IPS DF 6.9 (cell line): ENCODE measurements at places on chromosomes 7 and 10.

DNA sequence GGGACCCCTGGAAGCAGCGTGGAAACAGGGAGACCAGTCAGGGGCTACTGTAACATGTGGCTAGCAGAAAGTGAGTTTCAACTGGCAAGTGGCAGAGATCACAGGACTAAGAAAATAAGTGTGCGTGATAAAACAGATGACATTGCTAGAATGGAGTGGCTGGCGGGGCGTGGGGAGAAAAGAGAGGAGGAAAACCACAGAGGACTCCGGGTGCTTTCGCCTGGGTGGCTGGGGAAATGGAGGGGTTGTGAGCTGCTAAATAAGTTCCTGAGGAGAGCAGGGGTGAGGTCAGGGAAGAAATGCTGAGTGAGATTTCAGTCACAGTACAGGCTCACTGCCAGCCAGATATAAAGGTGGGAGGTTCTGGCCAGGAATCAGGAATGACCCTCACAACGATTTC lies 166.9 kb downstream of the MYOF start:
- no peak for DNase-seq

DNA sequence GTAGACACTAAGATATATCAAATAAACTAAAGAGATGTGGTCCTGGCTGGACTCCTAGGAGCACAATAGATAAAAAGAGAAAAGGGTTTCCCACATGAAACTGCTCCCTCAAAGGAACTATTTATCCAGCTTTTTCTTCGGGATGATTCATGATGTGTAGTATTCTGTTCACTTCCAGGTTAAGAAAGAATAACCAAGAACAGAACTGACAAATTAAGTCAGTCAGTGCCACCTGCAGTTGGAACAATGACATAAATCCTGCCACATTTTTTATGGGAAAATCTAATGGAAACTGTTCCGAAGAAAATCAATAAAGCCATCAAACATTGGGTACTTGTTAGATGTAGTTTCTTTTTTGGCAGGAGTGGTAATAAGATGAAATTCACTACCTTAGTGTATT lies 87.1 kb downstream of the POLR1F start:
- no peak for DNase-seq

GRCh38 chr7:141575654-141576448 lies 24.6 kb downstream of the AGK start:
- no peak for DNase-seq

GRCh38 chr7:69700331-69700730 lies 102.1 kb downstream of the AUTS2 start:
- no peak for DNase-seq

DNA sequence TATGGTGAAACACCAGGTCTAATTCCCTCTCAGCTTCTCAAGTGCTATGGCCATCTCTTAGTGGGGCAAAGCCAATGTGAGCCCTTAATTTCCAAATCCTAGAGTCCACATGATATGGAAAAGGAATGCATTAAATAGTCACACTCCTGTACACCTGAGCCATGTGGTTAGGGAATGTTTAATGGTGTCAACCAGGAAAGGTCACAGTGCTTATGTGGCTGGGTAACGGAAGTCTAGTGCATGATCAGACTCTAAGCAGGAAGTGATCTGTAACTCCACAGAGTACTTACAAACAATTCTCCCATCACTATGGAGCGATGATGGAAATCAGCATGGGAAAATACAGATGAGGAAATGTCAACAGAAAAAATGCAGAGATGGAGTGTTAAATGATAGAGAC lies 148.8 kb downstream of the MAGI2 start:
- no peak for DNase-seq

GRCh38 chr10:18556522-18557147 lies 94.8 kb downstream of the NSUN6 start:
- no peak for DNase-seq

DNA sequence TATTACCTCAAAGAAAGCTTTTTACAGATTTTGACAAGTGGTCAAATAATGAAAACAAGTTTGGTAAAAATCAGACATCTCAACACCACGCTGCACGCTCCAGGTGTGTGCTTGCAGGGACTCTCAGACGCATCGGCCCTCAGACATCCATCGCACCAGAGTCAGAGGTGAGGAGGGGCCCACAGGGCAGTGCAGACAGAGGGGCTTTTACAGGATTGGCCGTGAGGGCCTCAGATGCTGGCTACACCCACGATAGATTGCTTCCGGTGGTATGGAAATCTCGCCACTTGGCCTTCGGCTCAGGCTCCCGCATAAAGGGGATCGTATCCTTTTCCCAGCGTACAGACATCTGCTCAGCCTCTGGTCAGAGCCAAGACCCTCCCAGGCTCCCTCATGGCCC lies 72.1 kb downstream of the TCERG1L start:
- no peak for DNase-seq

- no peak for DNase-seq
Measured at GRCh38 chr7:22657479-22657878, 69.5 kb upstream of the IL6 start.

- DNase-seq: no peak
Measured at GRCh38 chr7:34157137-34157536, 251.8 kb downstream of the BMPER start.

- no peak for DNase-seq
Measured at GRCh38 chr7:47498229-47499056, 83.5 kb downstream of the TNS3 start.

GRCh38 chr10:44366941-44367630 lies 17.8 kb downstream of the CXCL12 start:
- no peak for DNase-seq

DNA sequence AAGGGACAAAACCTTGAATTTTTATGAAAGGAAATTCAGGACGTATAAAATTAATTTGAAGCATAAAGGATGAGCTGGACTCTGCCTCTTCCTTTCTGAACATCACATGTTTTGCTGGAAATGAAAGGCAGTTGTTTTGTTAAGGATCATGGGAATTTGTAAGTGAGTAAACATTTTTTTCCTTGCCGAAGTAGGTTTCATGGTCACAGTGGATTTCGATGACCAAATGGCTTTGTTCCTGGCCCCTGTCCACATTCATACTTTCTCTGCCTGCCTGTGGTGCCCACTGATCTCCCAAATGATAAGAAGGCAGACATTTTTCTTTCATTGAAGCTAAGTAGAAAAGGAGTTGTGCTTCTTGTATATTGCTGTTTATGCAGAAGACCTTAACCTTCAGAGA lies 104.2 kb downstream of the ARID5B start:
- DNase-seq: no peak

DNA sequence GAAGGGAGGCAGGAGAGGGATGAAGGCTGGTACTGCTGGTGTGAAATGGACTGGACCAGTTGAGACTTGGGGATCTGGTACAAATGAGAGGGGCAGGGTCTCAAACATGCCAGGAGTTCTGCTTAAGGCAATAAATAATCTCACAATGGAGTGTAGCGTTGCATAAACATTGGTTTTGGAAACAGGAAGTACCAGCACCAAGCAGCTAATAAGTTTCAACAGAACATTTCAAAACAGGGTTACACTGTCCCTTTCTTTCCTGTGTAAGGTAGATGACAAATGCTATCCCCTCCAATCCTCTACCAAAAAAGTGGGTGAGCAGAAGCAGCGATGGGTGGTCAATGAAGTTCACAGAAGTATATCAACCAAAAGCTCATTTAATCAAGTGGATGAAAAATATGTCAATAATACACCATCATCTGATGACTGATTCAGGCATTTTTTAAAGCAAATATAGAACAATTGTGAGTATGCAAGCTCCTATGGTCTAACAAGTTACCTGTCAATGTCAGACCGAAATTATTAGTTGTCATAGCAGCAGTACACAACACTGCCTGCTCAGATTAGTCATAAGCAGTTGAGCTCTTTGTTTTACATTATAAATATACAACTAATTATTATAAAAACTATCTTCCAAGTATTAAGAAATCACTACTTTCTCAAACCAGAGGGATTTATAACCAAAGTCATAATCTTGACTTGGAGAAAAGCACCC lies 220.0 kb downstream of the FAM107B start:
- DNase-seq: no peak

DNA sequence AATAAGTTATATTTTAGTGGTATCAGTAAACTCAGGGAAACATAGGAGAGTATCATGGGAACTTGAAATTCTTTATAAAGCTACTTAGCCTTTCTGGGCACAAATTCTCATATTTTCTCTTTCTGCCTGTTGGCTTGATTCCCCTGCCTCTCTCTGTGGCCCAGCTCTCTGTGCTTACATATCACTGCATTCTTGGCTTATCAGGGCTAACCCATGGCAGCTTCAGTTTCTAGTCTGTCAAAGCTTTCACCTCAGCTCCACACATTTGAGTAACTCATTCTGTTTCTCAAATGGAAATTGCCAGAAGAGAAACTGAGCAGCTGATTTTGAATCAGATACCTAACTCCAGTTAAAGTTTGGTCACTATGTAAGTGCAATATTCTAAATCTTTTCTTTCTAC lies 713.1 kb downstream of the DNAJB9 start:
- DNase-seq: no peak

- no peak for DNase-seq
Measured at GRCh38 chr7:39623732-39624441, 515 bp downstream of the RALA start.

- DNase-seq: no peak
Measured at GRCh38 chr7:151057506-151057988, at the start of gene CDK5. Gene CDK5 (minus strand): TSS chr7:151057897. CDS start chr7:151057848, 49 bp downstream.

DNA sequence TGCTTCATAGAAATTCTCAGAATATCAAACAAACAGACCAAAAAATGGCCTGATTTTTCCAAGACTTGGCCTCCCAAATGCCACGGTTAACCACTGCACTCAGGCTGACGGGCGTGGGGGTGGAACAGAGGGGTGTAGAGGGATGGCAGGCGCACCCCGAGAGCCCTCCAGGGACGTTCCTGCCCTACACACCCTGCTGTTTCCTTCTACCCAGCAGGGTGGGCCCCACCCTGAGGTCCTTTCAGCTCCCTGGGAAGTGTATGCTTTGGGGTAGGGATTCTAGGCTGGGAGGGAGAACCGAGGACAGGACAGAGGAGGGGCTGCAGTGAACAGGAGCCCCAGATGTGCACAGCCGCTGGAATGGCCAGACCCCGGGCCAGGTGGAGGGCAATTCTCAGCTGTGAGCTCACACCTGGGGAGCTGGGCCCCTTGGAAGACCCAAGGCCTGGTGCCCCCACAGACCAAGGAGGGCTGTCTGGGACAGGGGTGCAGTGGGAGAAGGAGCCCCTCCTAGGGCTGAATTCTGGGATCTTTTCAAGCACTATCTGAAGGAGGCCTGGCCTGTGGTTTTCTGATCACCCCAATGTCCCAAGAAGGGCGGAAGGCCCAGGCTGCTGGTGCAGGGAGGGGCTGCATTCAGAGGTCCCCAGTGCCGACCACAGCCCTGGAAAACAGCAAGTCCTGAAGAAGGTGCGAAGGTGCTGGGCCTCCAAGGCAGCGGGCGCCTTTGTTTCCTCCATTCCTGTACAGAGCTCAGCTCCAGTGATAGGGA lies 32.9 kb upstream of the INPP5A start:
- DNase-seq: no peak

DNA sequence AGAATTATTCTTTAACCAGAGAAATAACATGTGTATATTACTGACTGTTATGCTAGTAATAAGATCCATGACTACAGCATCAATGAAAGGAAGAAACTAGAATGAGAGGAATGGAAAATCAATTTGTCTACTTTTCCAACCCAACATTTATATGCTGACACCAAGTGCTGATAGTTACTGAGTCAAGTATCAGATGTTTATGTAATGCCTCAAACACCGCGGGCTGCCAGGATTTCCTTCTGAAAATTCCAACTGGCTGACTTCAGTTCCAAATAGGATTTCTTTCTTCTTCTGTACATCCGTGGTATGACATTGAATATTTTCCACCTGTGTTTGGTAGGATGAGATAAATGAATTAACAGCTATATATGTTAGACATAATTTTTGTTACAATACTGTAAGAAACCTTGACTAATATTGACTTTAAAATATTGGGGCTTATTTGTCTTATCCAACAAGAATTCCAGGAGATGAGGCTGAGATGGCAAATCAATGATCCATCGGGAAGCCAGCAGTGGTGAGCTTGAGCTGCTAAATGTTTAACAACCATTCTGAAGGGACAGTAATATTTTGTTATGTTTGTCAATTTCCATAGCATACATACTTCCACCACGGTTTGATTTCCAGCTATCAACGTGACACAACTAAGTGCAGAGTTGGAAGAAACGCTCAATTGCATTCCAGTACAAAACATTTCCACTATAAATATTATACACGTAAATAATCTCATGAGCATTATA lies 435.2 kb upstream of the AUTS2 start:
- DNase-seq: no peak

- no peak for DNase-seq
Measured at GRCh38 chr10:14403359-14403758, 72.6 kb upstream of the FRMD4A start.

- no peak for DNase-seq
Measured at GRCh38 chr10:23060918-23061317, 34.5 kb upstream of the MSRB2 start.

- DNase-seq: no peak
Measured at GRCh38 chr10:29685506-29685905, 50.7 kb upstream of the SVIL start.

DNA sequence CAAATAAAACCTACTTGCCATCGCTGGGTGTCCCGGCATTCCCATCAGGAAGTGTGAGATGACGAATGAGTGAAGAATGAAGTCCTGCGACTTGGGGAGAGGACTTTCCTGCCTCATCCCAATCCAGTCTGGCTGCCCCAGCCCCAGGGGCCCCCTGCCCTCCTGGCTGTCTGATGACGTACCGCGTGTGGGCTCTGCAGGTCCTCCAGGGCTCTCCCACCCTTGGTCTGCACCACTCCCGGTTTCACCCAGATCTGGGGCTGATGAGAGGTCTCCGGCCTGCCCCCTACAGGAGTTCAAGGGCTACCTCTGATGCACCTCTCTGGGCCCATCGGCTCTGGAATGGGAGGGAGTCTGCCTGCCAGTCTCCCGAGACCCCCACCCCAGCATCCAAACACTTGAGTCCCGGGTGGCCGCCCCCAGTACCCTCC lies 9.8 kb downstream of the ATP6V1F start:
- DNase-seq: no peak

- no peak for DNase-seq
Measured at GRCh38 chr10:115125505-115125904, 32.3 kb downstream of the ATRNL1 start.

- DNase-seq: no peak
Measured at GRCh38 chr7:112995059-112995824, 91.4 kb downstream of the GPR85 start.

- no peak for DNase-seq
Measured at GRCh38 chr10:116241642-116242410, 31.2 kb downstream of the GFRA1 start.
